ENCODE measurements at places on chromosomes 13 and 19. TPM values are rescaled to one million over a fixed set of nuclear protein-coding genes. Genes with fewer than 3 reads are reported as not detected.

- H3K4me1 ChIP-seq: no peaks in the 10 kb centered on the region
- H3K27ac ChIP-seq: no peak overlapping the region
- H3K27me3 ChIP-seq: no peaks in the 10 kb centered on the region
- H3K4me3 ChIP-seq: no peak overlapping the region
These were observed 15.0 kb downstream of the VASP start for GRCh38 chr19:45522010-45522941.

GRCh38 chr13:45512098-45512496 lies 47.4 kb downstream of the COG3 start:
- H3K36me3 ChIP-seq: peaks cover 46% of the 10 kb centered on the region
- H3K4me1 ChIP-seq: no peaks in the 10 kb centered on the region
- H3K4me3 ChIP-seq: no peak overlapping the region
- DNase-seq: no peak
- H3K27ac ChIP-seq: no peak overlapping the region

- no peak overlapping the region for H3K4me3 ChIP-seq
- no peaks in the 10 kb centered on the region for H3K36me3 ChIP-seq
- no peak for DNase-seq
- H3K4me1 ChIP-seq: no peaks in the 10 kb centered on the region
- no peaks in the 10 kb centered on the region for H3K27me3 ChIP-seq
- no peak overlapping the region for H3K27ac ChIP-seq
These were observed 17.6 kb downstream of the ZNF233 start for GRCh38 chr19:44277331-44277730.

DNA sequence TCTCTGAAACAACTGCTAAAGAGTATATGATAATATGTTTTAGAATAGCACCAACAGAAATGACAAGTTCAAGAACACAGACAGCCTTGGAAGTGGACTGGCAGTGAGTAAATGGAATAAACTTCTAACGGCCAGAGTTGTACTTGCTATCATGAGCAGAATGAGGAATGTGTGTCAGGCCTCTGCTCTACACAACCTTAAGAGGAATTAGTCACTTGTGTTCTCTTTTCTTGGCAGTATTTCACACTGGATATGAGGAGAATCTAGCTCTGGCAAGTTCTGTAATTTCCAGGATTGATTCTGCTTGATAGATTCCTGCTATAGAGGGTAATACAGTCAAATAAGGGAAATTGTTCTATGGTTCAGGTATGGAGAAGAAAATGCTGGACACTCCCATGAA lies 757.3 kb downstream of the EFNB2 start:
- no peak overlapping the region for H3K27ac ChIP-seq
- H3K4me1 ChIP-seq: peaks cover 3% of the 10 kb centered on the region
- no peaks in the 10 kb centered on the region for H3K36me3 ChIP-seq
- DNase-seq: no peak
- H3K4me3 ChIP-seq: no peak overlapping the region

The C19orf85 gene
- not detected for total RNA-seq

The ZNF66 gene
- 5.8 TPM for total RNA-seq

DNA sequence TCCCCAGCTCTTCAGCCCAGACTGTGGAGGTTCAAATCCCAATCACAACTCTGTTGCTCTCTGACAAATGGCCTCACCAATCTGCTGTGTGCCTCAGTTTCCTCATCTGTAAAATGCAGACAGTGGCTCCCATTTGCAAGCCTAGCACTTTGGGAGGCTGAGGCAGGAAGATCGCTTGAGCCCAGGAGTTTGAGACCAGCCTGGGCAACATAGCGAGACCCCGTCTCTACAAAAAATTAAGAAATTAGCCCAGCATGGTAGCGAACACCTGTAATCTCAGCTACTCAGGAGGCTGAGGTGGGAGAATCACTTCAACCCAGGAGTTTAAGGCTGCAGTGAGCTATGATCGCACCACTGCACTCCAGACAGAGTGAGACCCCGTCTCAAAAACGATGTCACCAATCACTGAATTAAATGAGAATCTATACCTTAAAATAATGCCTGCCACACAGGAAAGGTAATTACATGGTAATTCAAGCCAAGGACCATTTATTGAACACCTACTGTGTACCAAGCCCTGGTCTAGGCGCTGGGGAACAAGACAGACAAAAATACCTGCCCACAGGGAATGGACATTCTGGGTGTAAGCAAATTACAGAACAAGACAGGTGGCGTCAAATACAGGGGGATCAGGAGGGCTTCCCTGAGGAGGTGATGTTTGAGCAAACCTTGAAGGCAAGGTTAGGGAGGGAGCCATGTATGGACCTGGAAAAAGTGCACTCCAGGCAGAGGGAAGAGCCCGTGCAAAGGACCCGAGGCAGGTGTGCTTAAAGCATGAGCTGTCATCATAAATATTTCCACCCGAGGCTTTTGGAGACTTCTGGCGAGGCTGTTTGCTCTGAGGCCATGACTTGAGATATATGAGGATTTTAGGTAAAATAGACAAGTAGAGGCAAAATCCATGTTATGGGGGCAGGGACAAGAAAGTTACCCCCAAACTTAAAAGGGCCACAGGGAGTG lies 7.7 kb downstream of the NR2F6 start:
- no peak overlapping the region for H3K4me3 ChIP-seq
- H3K4me1 ChIP-seq: peaks cover 26% of the 10 kb centered on the region
- H3K27ac ChIP-seq: no peak overlapping the region
- peaks cover 16% of the 10 kb centered on the region for H3K36me3 ChIP-seq
- no peaks in the 10 kb centered on the region for H3K27me3 ChIP-seq

- H3K27me3 ChIP-seq: no peaks in the 10 kb centered on the region
- H3K4me1 ChIP-seq: peaks cover 2% of the 10 kb centered on the region
- no peaks in the 10 kb centered on the region for H3K36me3 ChIP-seq
- no peak overlapping the region for H3K27ac ChIP-seq
- DNase-seq: no peak
These were observed 90.4 kb downstream of the STOML3 start for GRCh38 chr13:38900188-38900587.

GRCh38 chr13:102236341-102236740 lies 165.5 kb downstream of the FGF14 start:
- no peaks in the 10 kb centered on the region for H3K36me3 ChIP-seq
- no peak for DNase-seq
- no peaks in the 10 kb centered on the region for H3K27me3 ChIP-seq
- H3K4me1 ChIP-seq: no peaks in the 10 kb centered on the region

DNA sequence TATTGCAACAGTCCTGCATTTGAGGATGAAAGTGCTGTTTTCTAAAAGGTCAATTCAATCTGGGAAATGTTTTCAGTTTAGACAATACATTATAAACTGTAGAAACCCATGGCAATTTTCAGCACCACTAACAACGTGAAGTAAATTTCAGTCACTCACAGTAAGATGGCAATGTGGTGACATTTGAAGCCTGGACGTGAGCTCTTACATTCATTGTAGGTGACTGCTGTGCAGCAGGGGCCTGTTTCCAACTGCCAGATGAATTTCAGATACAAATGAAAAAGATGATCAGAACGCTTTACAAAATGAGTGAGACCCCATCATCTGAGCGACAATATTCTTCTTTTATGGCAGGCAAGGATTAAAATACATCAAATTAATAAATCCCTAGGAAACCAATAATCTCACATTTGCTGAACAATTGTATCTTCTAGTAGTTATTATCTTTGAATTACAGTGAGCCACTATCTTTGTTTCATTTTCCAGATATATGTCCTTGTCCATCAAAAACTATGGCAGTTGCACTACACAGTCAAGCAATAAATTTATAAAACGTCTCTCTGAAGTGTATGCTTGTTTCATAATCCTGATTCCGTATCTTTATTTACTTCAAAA lies 1816.8 kb downstream of the OLFM4 start:
- no peaks in the 10 kb centered on the region for H3K36me3 ChIP-seq
- H3K27me3 ChIP-seq: no peaks in the 10 kb centered on the region
- no peak for DNase-seq
- H3K4me1 ChIP-seq: no peaks in the 10 kb centered on the region

GRCh38 chr13:77095288-77095687 lies 68.3 kb upstream of the FBXL3 start:
- no peak for DNase-seq
- no peaks in the 10 kb centered on the region for H3K27me3 ChIP-seq
- H3K36me3 ChIP-seq: peaks cover 6% of the 10 kb centered on the region

DNA sequence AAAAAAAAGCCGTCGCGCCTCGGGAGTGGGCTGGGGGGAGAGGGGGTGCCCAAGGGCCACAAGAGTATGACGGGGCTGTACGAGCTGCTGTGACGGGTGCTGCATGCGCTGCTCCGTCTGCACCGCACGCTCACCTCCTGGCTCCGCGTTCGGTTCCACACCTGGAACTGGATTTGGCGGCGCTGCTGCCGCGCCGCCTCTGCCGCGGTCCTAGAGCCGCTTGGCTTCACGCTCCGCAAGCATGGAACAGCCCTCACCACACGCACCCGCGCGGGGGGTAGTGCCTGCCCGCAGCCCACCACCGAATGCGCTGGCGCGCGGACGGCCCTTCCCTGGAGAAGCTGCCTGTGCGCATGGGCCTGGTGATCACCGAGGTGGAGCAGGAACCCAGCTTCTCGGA lies 18.8 kb downstream of the C1QTNF9 start:
- no peaks in the 10 kb centered on the region for H3K4me1 ChIP-seq
- no peaks in the 10 kb centered on the region for H3K36me3 ChIP-seq
- H3K4me3 ChIP-seq: no peak overlapping the region

DNA sequence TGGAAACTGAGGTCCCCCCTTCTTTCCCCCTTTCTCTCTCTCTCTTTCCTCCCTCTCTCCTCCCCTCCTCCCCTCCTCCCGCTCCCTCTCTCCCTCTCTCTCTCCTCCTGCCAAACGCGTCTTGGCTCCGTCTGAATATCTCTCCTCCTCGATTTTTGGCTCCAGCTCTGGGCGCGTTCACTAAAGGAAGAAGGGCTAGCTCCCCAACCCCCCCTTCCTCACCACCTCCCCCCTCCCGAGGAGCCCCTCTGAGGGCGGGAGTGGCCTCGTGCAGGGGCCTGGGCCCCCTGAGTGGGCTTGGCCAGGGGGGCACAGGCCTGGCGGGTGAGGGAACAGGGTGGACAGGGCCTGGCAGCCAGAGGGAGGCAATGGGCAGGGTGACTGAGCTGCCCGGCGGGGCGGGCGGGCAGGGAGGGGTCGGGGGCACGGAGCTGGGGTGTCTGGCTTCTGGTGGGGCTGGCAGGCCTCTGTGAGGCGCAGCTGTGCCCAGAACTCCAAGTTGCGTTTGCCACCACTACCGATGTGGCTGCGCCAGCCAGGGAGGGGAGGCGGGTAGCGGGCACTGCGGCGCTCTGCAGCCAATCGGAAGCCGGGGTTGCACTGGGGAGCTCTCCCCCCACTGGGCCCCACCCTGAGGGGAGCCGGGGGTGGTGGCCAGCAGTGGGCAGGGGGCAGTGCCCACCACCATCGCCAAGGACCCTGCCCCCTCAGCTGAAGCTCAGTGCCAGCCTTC lies 7.1 kb downstream of the NFIX start:
- no peaks in the 10 kb centered on the region for H3K36me3 ChIP-seq
- H3K27ac ChIP-seq: no peak overlapping the region

The SHC2 gene
- 24.4 TPM for total RNA-seq

The RDH8 gene
- total RNA-seq: not detected

The UBL3 gene
- total RNA-seq: 34.1 TPM

- H3K36me3 ChIP-seq: no peaks in the 10 kb centered on the region
- H3K27ac ChIP-seq: peak overlapping the region; percentile 90
- H3K27me3 ChIP-seq: no peaks in the 10 kb centered on the region
- peak overlapping the region; percentile 60 for H3K4me3 ChIP-seq
- H3K4me1 ChIP-seq: peaks cover 8% of the 10 kb centered on the region
These were observed 1.2 kb downstream of the VASP start for GRCh38 chr19:45508417-45508860.

DNA sequence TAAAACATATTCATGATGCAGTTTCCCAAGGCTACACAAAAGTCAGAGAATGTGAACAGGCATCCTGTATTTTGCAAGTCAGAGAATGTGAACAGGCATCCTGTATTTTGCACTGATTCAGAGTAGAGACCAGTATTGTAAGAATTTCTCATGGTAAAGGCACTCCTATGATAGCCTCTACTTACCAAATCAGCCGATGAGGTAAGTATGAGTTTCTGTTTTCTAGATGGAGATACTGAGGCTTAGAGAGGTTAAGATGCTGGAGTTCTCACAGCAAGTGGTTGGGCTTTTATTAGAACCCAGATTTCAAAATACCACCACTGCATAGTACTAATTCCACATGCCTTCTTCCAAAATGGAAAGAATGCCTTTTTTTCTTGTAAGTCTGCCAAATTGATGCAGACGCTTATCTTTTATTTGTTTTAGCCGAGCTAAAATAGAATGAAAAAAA lies 12.3 kb downstream of the TPT1 start:
- peaks cover 6% of the 10 kb centered on the region for H3K4me1 ChIP-seq
- no peak for DNase-seq
- H3K4me3 ChIP-seq: no peak overlapping the region
- no peaks in the 10 kb centered on the region for H3K36me3 ChIP-seq

DNA sequence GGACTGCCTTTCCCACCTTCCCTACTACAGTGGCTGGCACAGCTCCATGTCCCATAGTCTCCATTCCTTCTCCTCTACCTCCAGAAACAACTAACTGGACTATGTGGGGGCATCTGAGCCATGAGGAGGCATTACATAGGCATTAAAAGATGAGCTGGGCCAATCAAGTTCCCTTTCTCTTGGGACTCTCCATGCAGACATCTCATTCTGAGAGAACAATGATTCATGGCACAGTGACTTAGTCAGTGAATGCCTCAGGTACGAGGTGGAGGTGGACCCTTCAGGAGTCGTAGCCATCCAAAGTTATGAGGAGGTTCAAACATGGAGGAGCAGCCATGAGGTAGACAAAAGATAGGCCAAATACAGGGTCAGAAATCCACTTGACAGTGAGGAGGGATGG lies 70.0 kb downstream of the GPC6 start:
- H3K27me3 ChIP-seq: no peaks in the 10 kb centered on the region
- DNase-seq: no peak
- no peak overlapping the region for H3K27ac ChIP-seq
- no peak overlapping the region for H3K4me3 ChIP-seq

The KLK2 gene
- not detected for total RNA-seq

The ARL11 gene
- total RNA-seq: 1.6 TPM

DNA sequence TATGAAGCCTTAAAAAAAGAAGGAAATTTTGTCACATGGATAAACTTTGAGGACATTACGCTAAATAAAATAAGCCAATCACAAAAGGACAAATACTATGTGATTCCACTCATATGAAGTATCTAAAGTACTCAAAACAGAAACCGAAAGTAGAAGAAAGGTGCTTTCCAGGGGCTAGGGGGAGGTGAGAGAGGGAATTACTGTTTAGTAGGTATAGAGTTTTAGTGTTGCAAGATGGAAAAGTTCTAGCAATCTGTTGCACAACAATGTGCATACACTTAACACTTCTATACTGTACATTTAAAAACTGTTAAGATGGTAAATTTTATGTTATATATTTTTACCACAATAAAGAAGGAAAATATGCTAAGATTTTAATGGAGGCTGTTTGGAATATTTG lies 83.0 kb downstream of the POLR1D start:
- no peak overlapping the region for H3K4me3 ChIP-seq
- no peaks in the 10 kb centered on the region for H3K27me3 ChIP-seq
- no peak overlapping the region for H3K27ac ChIP-seq
- H3K36me3 ChIP-seq: no peaks in the 10 kb centered on the region
- H3K4me1 ChIP-seq: no peaks in the 10 kb centered on the region
- DNase-seq: no peak

GRCh38 chr13:51721496-51721895 lies 82.5 kb downstream of the DHRS12 start:
- H3K36me3 ChIP-seq: no peaks in the 10 kb centered on the region
- no peaks in the 10 kb centered on the region for H3K4me1 ChIP-seq

- H3K36me3 ChIP-seq: no peaks in the 10 kb centered on the region
- H3K4me1 ChIP-seq: no peaks in the 10 kb centered on the region
- H3K27me3 ChIP-seq: no peaks in the 10 kb centered on the region
- DNase-seq: no peak
These were observed 48.7 kb upstream of the ITM2B start for GRCh38 chr13:48184260-48184659.

The C19orf18 gene
- total RNA-seq: 0.85 TPM

GRCh38 chr19:1014161-1015060 lies 6.5 kb downstream of the TMEM259 start:
- no peak for DNase-seq
- peaks cover 36% of the 10 kb centered on the region for H3K4me1 ChIP-seq
- H3K36me3 ChIP-seq: no peaks in the 10 kb centered on the region
- H3K4me3 ChIP-seq: no peak overlapping the region
- H3K27me3 ChIP-seq: no peaks in the 10 kb centered on the region
- no peak overlapping the region for H3K27ac ChIP-seq
